ENCODE measurements at places on chromosomes 1 and 21. TPM values are rescaled to one million over a fixed set of nuclear protein-coding genes. Genes with fewer than 3 reads are reported as not detected.

The FAM72C gene
- 0.83 TPM for total RNA-seq

The ALPL gene
- 0.56 TPM for total RNA-seq

The PTTG1IP gene
- total RNA-seq = 194 TPM

The LEMD1 gene
- not detected for total RNA-seq

The SDF4 gene
- 69.4 TPM for total RNA-seq

The LENEP gene
- total RNA-seq = not detected

The KCNK1 gene
- 0.90 TPM for total RNA-seq

The TMPRSS15 gene
- total RNA-seq = not detected

The TCHH gene
- not detected for total RNA-seq

The KLHL12 gene
- 38.4 TPM for total RNA-seq

The HAO2 gene
- not detected for total RNA-seq

The KCNJ15 gene
- total RNA-seq = under 0.01 TPM

The FAM72A gene
- total RNA-seq = 2.2 TPM

The TNFSF4 gene
- 19.7 TPM for total RNA-seq

The ZNF670 gene
- total RNA-seq = 4.5 TPM

The MATN1 gene
- 0.56 TPM for total RNA-seq

The TMEM269 gene
- not detected for total RNA-seq

The S100B gene
- not detected for total RNA-seq

The KRTAP12-2 gene
- total RNA-seq = not detected

The GJA4 gene
- total RNA-seq = not detected

The FCGR2B gene
- not detected for total RNA-seq

The OBSCN gene
- 4.1 TPM for total RNA-seq

All from IMR-90 (cell line).